ENCODE measurements at places on chromosomes 13 and 19.

DNA sequence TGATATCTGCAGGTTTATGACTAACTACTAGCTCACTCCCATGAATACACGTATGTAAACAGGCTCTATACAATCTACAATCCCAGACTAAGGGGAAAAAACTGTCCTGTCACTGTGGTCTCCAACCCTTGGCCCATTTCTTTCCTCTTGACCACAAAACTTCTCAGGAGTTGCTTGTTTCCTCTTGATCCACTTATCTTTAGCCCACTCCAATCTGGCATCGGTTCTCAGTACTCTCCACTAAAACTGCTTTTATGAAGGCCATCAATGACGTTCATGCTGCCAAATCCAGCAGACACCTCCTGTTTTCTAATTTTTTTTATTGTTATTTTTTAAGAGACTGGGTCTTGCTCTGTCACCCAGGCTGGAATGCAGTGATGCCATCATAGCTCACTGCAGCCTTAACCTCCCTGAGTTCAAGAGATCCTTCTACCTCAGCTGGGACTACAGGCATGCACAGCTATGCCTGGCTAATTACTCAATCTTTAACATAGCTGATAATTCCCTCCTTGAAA is 31.9 kb upstream of the USPL1 start:
- no peak for DNase-seq

GRCh38 chr19:7819337-7819736 is 10.7 kb upstream of the EVI5L start:
- no peak for DNase-seq

DNA sequence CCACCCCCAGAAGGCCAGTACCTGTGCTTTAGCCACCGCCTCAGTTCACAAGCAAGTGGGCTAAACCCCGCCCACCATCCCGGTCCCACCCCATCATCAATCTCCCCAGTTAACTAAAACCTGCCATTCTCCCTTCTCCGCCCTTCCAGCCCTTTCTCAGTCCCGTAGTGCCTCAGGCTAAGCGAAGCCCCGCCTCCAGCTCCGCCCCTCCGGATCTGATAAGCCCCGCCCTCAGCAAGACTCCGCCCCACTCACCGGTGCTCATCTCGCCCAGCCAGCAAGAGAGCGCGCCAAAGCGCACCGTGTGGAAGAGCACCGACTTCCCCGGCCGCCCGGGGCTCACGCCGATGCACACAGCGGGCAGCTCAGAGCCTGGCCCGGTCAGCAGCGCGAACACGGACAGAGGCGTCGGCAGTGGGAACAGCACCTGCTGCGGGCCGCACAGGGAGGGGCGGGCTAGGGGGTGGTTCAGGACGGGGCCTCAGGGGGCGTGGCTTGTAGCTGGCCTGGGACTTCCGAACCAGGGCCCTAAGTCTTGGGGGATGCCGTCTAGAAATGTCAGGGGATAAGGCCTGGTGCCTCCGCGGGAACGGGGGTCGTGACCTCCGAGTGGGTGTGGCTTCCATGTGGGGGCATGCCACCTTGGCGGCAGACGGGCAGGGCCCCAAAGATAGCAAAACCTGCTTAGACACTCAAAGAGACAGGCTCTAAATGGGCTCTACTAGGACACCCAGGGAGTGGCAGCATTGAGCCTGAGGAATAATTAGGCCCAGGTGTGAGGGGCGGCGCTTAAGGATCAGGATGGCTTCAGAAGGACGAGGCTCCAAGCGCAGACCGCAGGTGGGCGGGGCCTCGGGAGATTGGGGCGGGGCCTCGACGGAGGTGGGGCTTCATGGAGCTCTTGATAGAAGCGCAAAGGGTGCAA is 21.4 kb downstream of the MAP4K1 start:
- DNase-seq, result peak; percentile 37

DNA sequence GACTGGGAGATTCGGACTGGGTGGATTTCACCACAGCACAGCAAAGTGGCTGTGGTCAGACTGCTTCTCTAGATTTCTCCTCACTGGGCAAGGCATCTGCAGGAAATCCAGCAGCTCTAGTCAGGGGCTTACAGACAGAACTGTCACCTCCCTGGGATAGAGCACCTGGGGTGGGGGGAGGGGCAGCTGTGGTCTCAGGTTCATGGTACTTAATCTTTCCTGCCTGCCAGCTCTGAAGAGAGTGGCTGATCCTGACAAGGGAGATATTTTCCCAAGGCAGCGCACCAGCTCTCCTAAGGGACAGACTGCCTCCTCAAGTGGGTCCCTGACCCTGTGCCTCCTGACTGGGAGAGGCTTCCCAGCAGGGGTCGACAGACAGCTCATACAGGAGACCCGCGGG is 212.8 kb upstream of the KLF12 start:
- DNase-seq, result no peak

DNA sequence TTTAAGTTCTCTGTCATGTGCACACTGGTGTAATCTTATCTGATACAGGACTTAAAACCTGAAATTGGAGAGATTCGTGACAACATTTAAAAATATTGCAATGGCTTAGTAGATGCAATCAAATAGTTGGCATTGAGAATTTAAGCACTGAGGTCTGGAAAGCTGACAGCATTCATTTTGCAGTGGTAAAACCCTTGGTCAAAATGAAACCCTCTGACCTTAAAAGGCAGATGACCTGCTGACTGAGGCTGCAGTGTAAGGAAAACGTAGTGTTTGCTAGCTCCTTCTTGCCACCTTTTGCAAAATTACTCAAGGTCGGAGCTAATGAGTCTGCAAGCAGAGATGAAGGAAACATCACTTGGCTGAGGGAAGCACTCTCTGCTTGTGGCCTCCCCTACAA is 150.6 kb downstream of the KCTD12 start:
- DNase-seq, result no peak

GRCh38 chr13:79660361-79660760 is 179.4 kb downstream of the NDFIP2 start:
- no peak for DNase-seq

- DNase-seq, result no peak
Measured at GRCh38 chr13:45889590-45890243, 38.2 kb upstream of the SIAH3 start.

GRCh38 chr13:45954836-45955800 is 97.4 kb downstream of the ZC3H13 start:
- DNase-seq, result no peak

GRCh38 chr13:73618275-73618865 is 515.8 kb downstream of the KLF12 start:
- no peak for DNase-seq

DNA sequence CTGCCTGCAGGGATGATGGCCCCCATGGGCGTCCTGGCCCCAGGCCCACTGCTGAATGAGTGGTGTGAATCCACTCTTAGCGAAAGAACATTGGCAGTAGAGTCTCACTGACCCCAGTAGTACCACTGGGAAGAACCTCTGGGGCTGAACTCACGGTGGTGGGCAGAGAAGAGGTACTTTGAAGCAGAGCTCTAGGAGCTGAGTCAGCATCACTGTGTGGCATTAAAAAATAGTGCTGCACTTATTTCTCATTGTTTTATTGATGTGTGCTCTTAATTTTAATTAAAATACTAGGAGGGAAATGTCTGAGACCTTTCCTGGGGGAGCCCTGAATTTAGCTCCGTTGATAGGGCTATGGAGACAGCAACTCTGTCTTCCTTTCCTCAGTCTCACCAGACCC is 61.3 kb downstream of the CBY2 start:
- no peak for DNase-seq

Data from stimulated activated CD4-positive, alpha-beta T cell treated with anti-CD3 and anti-CD28 coated beads, Interleukin-2, amount 100 ng/mL, for 24 hours (primary cell).